ENCODE measurements at places on chromosomes 4 and X. TPM values are rescaled to one million over a fixed set of nuclear protein-coding genes. Genes with fewer than 3 reads are reported as not detected.

GRCh38 chr4:46385235-46385634 is 4.7 kb downstream of the GABRA2 start:
- no peak for DNase-seq

- no peak for DNase-seq
Measured at GRCh38 chrX:111847491-111848133, 28.4 kb upstream of the TRPC5OS start.

DNA sequence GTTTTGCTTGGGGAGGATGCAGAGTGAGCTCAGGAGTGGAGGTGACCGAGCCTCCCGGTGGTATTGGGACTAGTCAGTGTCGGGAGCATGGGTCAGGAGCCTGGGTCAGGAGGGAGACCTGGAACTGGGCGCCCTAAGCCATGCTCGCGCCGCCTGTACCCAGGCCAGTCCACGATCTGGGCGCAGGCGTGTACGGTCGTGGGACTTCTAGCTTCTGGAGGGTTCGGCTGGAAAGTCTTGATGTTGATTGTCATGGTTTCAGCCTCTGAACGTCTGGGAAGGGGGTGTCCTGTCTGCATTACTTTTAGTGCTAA is 244 bp downstream of the EIF2S3 start:
- no peak for DNase-seq

- DNase-seq = no peak
Measured at GRCh38 chr4:147096667-147097604, 151.3 kb upstream of the TTC29 start.

SLC39A8 gene
- total RNA-seq = 3.5 TPM

DNA sequence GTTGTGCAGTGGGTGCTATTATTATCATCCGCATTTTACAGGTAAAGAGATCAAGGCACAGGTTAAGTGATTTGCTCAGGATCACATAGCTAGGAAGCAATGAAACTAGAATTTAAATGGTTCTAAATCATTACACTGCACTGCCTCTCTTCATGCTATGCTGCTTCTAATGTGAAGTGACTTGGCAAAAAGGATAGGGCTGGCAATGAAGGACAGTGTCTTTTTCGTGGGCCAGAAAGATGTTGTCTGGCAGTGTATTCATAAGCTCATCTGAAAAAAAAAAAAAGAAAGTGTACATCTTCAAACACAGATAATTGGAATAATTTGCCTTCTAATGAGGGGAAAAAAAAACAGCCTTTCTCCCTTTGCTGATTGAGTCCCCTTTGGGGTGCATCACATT is 132.2 kb upstream of the FUNDC1 start:
- no peak for DNase-seq

- DNase-seq = no peak
Measured at GRCh38 chr4:152677117-152677516, 2.7 kb downstream of the TMEM154 start.

- no peak for DNase-seq
Measured at GRCh38 chr4:7411491-7411890, 23.2 kb downstream of the PSAPL1 start.

RPL39 gene
- total RNA-seq = 1,056 TPM

HEPH gene
- 26.2 TPM for total RNA-seq

DNA sequence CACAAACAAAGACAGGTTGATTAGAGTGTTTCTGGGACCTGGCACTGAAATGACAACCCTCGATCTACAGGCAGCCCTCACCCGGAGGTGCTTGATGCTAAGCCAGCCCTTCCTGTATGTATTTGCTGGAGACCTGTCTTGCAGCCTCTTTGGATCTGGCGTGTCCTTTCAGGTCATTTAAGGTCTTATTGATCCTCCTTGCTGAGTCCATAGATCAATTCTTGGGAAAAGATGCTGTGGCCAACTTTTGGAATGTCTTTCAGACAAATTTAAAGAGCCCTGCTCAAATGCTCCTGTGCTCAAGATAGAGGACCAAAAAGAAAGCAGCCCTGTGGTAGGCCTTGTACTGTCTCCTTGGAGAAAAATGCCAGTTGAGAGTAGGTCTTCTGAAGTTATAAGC is 6.8 kb upstream of the SETD7 start:
- DNase-seq = no peak

- DNase-seq = no peak
Measured at GRCh38 chrX:7570432-7571029, 272.4 kb upstream of the VCX start.

DNA sequence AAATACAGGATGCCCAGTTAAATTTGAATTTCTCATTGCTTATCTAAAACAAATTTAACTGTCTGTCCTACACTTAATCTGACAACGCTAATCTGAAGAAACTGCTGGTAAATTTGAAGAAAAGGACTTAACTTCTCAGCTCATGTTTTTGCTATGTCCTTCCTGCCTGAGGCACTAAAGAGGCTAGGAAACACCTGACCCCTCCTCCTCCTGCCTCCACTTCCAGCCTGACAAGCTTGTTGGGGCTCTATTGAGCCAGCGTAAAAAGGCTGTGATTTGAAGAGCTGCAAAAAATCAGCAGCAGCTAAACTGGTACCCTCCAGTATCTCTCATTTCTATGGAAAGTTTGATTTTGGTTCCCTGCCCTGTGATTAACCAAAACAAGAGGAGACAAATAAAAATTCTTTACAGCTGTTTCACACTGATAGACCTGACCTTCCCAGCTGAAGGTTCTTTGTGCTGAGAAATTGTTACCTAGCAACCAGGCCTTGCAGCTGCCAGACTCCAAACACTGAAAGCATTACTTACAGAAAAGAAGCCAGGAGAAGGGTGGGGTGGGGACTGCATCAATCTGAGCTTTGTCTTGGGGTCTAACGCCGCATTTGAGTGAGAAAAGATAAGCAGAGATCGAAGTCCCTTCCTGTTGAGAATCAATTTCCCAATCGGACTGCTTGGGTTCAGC is 35.0 kb downstream of the DCX start:
- DNase-seq = no peak

GRCh38 chrX:25206778-25207177 is 191.0 kb upstream of the ARX start:
- DNase-seq = no peak

- DNase-seq = no peak
Measured at GRCh38 chrX:21529771-21530170, 128.4 kb downstream of the KLHL34 start.

VGLL1 gene
- total RNA-seq = not detected

ADRA2C gene
- 4.5 TPM for total RNA-seq

IL21 gene
- not detected for total RNA-seq

DNA sequence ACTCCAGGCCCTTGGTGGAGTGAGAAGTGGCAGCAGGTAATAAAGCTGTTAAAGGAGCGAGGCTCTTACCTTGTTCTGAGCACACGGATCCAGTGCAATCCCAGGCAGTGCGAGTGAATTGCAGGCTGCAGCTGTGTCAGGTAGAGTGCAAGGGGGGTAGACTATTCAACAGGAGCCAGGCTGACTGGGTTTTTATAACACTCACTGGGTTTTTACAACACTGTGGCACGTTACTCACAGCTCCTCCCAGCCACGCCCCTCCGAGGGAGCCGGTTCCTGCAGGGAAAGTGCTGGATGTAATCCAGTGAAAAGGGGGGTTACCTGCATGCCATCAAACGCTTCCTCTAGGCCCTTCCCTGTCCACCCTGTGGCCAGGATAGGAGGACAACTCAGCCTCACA is 358 bp downstream of the FGFBP1 start:
- DNase-seq = no peak

JAKMIP1 gene
- total RNA-seq = not detected

- DNase-seq = peak; percentile 42
Measured at GRCh38 chr4:122827258-122827878, 737 bp downstream of the FGF2 start.

GRCh38 chrX:107755721-107756120 is 19.9 kb downstream of the TSC22D3 start:
- DNase-seq = no peak

RHOXF1 gene
- not detected for total RNA-seq

GRCh38 chr4:1604181-1604705 is 79.9 kb downstream of the FAM53A start:
- no peak for DNase-seq

- no peak for DNase-seq
Measured at GRCh38 chr4:10245751-10246150, 129.2 kb upstream of the WDR1 start.

- DNase-seq = no peak
Measured at GRCh38 chr4:13159041-13159620, 325.0 kb downstream of the RAB28 start.

HELT gene
- not detected for total RNA-seq

NSG1 gene
- total RNA-seq = 14.3 TPM

DNA sequence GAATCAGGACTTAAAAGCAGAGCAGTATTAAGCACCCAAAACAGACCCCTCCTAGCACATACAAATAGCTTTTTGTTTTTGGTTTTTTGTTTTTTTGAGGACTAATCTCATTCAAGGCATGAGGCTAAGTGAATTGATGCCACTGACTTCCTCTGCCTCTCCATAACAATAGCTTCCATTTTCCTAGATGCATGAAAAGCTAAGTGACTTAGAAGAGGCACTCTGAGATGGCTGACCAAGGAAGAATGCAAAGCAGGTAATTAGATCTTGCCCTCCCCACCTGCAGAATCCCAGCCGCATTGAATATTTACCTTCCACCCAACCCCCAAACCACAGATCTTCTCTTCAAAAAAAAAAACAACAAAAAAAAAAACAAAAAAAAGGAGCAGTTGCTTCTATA is 7.4 kb upstream of the KDR start:
- DNase-seq = no peak

- peak; percentile 36 for DNase-seq
Measured at GRCh38 chr4:153207567-153207966, 3.3 kb downstream of the TRIM2 start.

DNA sequence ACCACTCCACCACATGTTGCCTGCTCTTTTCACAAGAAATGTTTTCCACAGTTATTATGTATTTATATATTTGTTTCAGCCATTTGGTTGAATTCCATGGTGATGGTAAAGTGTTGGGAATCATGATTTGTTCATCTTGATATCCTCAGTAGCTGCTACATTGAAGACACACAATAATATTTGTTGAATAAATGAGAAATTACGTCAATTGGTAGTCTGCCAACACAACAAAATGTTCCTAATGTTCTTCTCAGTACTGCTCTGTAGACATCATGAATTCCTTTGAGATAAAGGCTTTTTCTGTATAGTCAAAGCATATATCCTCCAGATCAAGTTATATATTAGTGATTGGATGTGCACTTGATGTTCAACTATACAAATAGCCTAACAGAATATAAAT is 29.5 kb downstream of the CXXC4 start:
- no peak for DNase-seq

SLC16A2 gene
- 6.1 TPM for total RNA-seq

DNA sequence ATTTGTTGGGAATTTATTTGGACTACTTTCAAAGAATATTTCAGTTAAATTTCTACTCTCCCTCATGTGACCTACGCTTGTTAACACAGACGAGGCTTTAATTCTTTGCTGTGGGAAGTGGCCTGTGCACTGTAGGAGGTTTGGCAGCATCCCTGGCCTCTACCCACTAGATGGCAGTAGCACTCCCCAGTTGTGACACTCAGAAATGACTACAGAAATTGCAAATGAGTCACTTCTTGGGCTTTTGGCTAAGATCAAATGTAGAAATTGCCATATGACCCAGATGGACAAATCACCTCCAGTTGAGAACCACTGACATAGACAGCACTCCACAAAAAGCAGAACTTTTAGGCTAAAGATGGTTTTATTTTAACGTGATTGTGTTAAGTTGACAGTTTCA is 22.1 kb downstream of the PIR start:
- DNase-seq = peak; percentile 18

CT47B1 gene
- not detected for total RNA-seq

ESX1 gene
- not detected for total RNA-seq

DNA sequence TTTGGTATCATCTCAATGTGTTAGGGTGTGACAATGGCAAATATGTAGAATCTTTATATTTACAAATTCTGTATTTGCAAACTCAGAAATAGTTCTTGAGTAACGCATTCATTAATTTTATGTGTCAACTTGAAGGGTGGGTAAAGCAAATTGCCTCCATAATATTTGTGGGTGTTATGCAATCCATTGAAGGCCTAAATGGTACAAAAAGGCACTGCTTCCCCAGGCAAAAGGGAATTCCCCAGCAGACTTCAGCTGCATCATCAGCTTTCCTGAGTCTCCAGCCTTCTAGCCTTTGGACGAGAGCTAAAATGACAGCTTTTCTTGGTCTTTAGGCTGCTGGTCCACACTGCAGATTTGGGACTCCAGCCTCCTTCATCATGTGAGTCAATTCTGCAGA is 292.2 kb upstream of the PCDH7 start:
- no peak for DNase-seq

DNA sequence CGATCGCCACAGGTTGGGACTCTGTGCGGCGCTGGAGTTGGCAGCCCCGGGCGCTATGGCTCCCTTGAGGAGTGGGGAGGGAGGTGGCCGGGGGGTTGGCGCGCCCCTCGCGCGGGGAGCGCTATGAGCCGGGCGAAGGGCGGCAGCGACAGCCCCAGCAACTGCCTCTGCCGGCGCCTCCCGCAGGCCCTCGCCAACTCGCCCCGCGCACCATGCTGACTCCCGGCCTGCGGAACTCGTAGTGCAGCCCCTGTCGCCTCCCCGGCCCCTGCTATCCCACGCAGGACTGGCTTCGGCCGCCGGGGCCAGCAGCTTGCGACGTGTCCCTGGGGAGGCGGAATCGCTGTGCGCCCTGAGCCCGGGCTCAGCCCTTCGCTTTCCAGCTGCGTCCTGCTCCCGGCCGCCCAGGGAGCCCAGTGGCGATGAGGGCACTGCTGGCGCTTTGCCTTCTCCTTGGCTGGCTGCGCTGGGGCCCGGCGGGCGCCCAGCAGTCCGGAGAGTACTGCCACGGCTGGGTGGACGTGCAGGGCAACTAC is 415 bp downstream of the SHISA3 start:
- peak; percentile 28 for DNase-seq

DNA sequence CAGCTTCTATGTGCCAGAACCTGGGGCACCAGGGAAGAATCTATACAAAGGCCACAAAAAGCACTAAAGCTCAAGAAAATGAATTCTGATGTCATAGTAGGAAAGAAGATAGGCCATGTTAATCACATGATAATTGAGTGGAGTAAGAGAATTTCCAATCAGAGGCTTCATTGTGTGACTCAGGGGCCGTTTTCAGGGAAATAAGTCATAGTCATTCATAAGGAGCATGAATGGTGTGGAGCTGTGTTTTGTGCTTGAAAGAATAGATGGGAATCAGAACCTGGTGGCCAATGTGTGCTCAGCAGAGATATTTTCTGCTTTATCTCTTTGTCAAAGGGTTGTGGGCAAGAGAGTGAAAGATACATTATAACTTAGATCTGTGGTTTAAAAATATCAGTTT is 102.4 kb upstream of the ZDHHC15 start:
- no peak for DNase-seq

GRCh38 chr4:146335763-146336409 is 121.5 kb downstream of the REELD1 start:
- DNase-seq = no peak

ADAMTS3 gene
- 0.60 TPM for total RNA-seq

UGT2B17 gene
- not detected for total RNA-seq

Data from left ventricle myocardium inferior (tissue), 1 donor.